Activated T-cell treated with anti-CD3 and anti-CD28 coated beads for 48 hours (primary cell): ENCODE measurements at places on chromosomes 4 and X.

DNA sequence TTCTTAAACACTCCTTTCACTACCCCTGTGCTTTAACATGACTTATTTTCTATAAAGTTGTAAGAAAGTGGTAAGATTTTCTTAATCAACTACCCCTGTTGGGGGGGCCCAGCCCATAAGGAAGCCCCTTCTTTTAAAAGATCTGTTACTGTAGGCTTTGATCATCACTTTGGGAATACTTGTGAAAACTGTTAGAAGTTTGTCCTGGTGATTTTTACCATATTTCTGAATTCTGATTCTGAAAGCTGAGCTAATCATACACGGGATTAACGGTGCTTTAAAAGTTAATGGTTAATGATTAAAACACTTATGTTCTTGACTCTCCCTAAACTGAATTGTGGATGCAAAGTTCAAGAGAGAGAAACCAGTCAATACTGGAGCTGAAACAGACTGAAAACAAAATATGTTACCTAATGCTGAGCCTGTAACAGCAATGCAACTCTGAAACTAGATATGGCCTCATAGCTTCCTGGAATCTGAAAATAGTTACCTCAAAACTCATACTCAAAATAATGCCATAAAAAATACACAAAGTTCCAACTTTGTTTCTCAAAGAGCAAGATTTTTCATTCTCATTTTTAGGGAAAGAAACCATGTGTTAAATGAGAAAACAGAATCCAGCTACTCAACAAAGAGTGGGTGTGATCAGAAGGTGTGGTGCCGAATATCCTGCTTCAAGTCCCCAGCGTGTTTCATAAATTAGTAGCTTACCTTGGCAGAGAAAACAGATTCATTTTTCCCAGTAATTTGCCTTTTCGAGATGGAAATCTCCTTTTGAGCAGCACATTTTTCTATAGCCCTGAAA, 31.6 kb downstream of the ADH7 start:
- no peak for DNase-seq

- no peak for DNase-seq
Measured at GRCh38 chr4:32499171-32499570, 1779.0 kb downstream of the PCDH7 start.

GRCh38 chr4:56276547-56276946, 110.7 kb downstream of the AASDH start:
- DNase-seq: no peak

- no peak for DNase-seq
Measured at GRCh38 chr4:119210775-119211174, 1.7 kb upstream of the USP53 start.

DNA sequence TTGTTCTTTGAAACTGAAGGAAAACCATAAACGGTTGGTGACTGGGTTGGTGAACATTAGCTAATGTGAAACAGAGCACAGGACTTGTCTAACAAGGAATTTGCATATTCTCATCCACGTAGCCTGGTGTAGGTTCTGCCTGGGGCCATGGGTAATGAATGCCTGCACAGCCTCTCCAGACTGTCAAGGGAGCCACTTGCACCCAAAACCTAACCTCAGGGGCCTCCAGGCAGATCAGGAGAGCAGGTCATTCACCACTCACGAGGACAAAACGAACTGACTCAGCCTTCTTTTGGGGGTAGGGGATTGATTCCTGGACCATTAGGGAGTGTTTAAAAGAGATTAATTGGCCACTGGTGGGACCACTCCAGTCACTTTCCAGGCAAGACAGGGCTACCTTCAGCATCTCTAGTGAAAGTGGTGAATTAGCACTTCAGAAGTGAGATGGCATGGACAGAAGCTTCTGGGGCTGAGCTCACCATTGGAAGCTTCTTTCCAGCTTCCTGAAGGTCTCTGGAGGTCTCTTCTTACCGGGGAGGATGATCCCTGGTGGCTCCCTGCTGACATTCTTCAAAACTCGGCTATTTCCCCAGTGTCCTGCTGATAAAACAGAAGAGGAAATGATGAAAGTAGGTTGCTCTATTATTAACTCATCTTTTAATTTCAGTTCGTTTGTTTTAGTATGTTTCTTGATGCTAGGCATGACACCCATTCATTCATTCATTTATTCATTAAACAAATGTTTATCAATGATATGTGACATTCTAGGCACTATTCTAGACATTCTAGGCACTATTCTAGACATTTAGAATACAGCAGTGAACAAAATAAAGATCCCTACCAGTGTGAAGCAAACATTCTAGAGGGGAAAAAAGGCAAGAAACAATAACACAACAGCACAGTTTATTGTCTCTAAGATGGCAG, 104.5 kb upstream of the LNX1 start:
- DNase-seq: no peak
